ENCODE measurements at places on chromosomes 7 and 10. TPM values are rescaled to one million over a fixed set of nuclear protein-coding genes. Genes with fewer than 3 reads are reported as not detected.

PHKG1 gene
- total RNA-seq: 1.2 TPM

ZPBP gene
- total RNA-seq: not detected

GRCh38 chr7:70552141-70552540 is 579.8 kb upstream of the GALNT17 start:
- H3K36me3 ChIP-seq: peaks cover 4% of the 10 kb centered on the region
- no peak for DNase-seq
- no peaks in the 10 kb centered on the region for H3K4me1 ChIP-seq
- H3K4me3 ChIP-seq: no peak overlapping the region

- no peaks in the 10 kb centered on the region for H3K4me1 ChIP-seq
- no peak overlapping the region for H3K4me3 ChIP-seq
- H3K36me3 ChIP-seq: peaks cover 4% of the 10 kb centered on the region
- DNase-seq: no peak
- H3K27ac ChIP-seq: no peak overlapping the region
Measured at GRCh38 chr7:135681762-135682161, 19.4 kb downstream of the STMP1 start.

DNA sequence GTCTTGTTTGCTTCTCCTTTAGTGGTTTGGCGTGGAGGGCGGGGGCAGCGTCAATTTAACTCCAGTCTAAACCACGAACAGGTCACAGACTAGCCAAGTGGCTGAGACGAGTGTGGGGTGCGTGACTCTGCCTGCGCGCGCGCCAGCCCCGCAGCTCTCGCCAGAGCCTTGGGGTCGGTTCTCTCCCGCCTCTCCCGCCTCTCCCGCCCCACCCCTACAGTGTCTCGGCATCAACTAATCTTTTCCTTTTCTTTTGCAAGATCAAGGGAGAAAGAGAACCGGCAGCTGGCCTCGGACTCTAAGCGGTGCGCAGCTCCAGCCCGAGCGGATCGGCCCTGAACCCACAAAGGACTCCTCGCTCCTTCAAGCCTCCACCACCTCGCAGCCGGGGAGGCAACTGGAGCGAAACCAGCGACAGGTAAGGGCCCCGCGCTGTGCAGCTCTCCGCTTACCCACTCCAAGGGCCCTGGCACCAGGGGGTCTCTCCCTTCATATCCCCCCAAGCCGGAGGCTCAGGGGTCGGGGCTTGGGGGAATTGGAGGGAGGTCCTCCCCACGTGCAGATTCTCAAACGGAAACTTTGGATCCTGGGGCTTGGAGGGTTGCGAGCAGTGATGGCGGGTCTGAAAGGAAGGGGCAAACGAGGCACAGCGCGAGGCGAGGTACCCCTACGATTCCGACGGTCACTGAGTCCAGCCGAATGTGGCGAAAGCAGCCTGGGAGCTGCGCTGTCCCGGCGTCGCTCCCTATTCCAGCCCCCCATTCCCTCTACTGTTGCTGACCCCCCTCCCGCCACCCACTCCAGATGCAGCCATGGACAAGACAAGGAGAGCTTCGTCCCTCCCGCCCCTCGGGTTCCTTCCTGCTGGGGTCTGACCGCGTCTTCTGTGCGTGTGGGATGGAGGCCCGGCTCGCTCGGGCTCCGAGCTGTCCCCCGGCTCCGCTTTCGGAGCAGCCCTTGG is 829 bp downstream of the CHRM2 start:
- no peak overlapping the region for H3K27ac ChIP-seq
- H3K27me3 ChIP-seq: peaks cover 85% of the 10 kb centered on the region
- no peak for DNase-seq
- peaks cover 18% of the 10 kb centered on the region for H3K4me1 ChIP-seq
- no peaks in the 10 kb centered on the region for H3K36me3 ChIP-seq

- H3K27me3 ChIP-seq: peaks cover 12% of the 10 kb centered on the region
- peak overlapping the region; percentile 96 for H3K27ac ChIP-seq
- peak overlapping the region; percentile 92 for H3K4me3 ChIP-seq
- peaks cover 4% of the 10 kb centered on the region for H3K4me1 ChIP-seq
Measured at GRCh38 chr10:43648095-43648397, 635 bp downstream of the ZNF32 start.

- peaks cover 36% of the 10 kb centered on the region for H3K4me1 ChIP-seq
- no peaks in the 10 kb centered on the region for H3K36me3 ChIP-seq
- DNase-seq: no peak
Measured at GRCh38 chr7:47622946-47623640, 41.2 kb upstream of the TNS3 start.

RAB11FIP2 gene
- total RNA-seq: 17.6 TPM

VAX1 gene
- not detected for total RNA-seq

ANXA7 gene
- 58.9 TPM for total RNA-seq

STEAP2 gene
- 4.9 TPM for total RNA-seq

DNA sequence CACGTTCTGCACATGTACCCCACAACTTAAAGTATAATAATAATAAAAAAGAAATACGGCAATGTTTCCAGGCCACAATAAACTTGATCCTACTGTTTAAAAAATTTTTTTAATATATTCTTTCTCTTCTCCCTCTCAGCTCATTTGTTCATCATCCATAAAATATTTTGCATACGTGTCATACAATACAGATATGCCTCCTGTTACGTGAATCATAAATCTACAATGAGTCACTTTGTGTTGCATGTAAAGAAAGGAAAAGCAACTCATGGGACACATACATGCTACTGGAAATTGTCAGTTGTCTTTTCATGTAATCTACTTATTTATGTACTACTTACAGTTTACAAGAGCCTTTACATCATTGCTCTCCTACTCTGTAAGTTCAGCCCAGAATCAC is 1.1 kb upstream of the TECTB start:
- H3K4me1 ChIP-seq: peaks cover 29% of the 10 kb centered on the region
- peaks cover 9% of the 10 kb centered on the region for H3K27me3 ChIP-seq

DNA sequence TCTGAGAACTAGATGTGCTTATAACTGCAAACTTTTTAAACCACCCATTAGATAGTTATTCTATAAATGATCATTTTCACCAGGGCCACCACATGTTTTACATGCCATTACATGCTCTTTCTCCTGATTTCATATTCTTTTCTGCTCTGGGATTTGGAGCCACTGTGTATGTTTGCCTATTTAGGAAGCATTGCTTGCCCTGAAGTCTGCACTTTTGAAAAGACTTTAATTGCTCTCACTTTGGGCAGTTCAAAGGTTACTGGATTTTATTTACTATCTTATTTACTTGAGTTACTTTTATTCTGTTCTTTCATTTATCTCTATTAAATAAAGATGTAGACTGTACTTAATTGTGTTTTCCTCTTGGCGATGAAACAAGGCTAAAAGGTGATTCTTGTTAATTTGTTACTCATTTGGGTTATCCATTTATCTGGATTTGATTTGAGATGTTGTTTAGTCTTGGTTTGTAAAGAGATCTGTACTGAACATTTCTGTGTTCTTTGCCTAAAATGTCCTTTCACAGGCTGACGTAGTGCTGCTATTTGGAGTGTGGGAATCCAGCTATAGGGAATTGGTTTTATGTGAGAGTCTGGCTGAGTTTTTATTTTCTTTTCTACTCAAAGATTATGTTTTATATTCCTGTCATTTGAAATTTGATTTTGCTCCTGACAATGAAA is 88.8 kb downstream of the SUGCT start:
- peak overlapping the region; percentile 59 for H3K27ac ChIP-seq
- DNase-seq: no peak
- peaks cover 5% of the 10 kb centered on the region for H3K36me3 ChIP-seq
- H3K4me1 ChIP-seq: peaks cover 19% of the 10 kb centered on the region

DNA sequence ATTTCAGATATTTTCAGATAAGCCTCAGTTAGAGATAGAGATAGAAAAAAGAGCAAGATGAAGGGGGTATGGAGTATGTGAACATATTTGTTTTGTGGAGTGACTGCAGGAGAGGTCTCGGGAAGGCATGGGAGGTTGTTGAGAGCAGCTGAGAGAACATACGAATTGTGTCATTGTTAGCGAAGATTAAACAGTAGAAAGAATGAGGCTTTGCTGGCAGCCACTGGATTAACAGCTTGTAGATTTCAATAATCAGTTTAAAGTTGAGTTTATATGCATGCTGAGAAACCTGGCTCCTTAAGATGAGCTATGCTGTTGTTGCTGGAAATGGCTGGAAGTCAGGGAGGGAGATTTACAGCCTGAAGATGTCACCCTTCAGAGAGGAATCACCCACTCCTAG is 100.9 kb upstream of the SORCS3 start:
- H3K27ac ChIP-seq: no peak overlapping the region
- H3K4me1 ChIP-seq: no peaks in the 10 kb centered on the region
- H3K4me3 ChIP-seq: no peak overlapping the region
- no peak for DNase-seq

DNA sequence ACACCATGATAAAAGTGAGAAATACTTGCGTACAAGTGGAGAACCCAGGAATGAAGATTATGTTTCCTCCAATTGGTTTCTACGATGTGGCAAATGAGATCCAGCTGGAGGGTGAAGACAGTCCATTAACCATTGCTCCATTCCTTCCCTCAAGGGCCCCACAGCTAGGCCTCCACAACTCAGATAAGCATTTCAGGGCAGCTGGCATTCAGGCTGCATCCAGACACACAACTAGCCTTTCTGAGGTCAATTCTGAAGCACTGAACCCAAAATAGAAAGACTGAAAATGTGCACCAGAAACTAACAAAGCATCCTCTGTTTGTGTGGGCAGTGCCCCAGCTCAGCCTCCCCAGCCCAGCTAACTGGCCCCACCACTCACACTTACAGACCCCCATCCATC is 94.8 kb downstream of the GSAP start:
- H3K4me1 ChIP-seq: no peaks in the 10 kb centered on the region
- peaks cover 12% of the 10 kb centered on the region for H3K36me3 ChIP-seq
- no peak for DNase-seq
- H3K27me3 ChIP-seq: no peaks in the 10 kb centered on the region
- H3K27ac ChIP-seq: peak overlapping the region; percentile 78

GCK gene
- total RNA-seq: 4.9 TPM

LIPK gene
- total RNA-seq: not detected

EBLN1 gene
- total RNA-seq: not detected

GRCh38 chr7:81366546-81366945 is 403.3 kb downstream of the HGF start:
- H3K4me1 ChIP-seq: peaks cover 3% of the 10 kb centered on the region
- H3K27me3 ChIP-seq: no peaks in the 10 kb centered on the region
- no peak overlapping the region for H3K4me3 ChIP-seq
- no peak for DNase-seq
- H3K36me3 ChIP-seq: no peaks in the 10 kb centered on the region
- no peak overlapping the region for H3K27ac ChIP-seq

MNX1 gene
- 86.5 TPM for total RNA-seq

C10orf62 gene
- 0.96 TPM for total RNA-seq

OPALIN gene
- total RNA-seq: not detected

GRCh38 chr7:124918662-124919061 is 11.0 kb downstream of the POT1 start:
- H3K4me1 ChIP-seq: peaks cover 8% of the 10 kb centered on the region
- H3K4me3 ChIP-seq: no peak overlapping the region
- no peak overlapping the region for H3K27ac ChIP-seq
- H3K27me3 ChIP-seq: no peaks in the 10 kb centered on the region
- no peak for DNase-seq

DNA sequence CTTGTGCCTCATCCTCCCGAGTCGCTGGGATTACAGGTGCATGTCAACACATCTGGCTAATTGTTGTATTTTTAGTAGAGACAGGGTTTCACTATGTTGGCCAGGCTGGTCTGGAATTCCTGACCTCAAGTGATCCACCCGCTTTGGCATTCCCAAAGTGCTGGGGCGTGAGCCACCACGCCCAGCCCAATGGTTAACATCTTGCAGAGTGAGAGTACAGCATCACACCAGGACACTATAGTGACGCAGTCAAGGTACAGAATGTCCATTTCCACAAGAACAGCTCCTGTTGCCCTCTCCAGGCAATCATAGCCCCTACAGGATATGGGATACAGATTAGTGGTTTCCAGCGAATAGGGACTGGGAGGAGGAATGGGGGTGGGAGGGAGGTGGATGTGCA is 34.0 kb downstream of the MYO1G start:
- H3K27ac ChIP-seq: no peak overlapping the region
- no peak for DNase-seq
- H3K4me1 ChIP-seq: no peaks in the 10 kb centered on the region
- no peaks in the 10 kb centered on the region for H3K36me3 ChIP-seq
- H3K27me3 ChIP-seq: peaks cover 23% of the 10 kb centered on the region

- H3K36me3 ChIP-seq: no peaks in the 10 kb centered on the region
- H3K4me3 ChIP-seq: no peak overlapping the region
- no peak for DNase-seq
- no peak overlapping the region for H3K27ac ChIP-seq
- peaks cover 4% of the 10 kb centered on the region for H3K4me1 ChIP-seq
- no peaks in the 10 kb centered on the region for H3K27me3 ChIP-seq
Measured at GRCh38 chr7:4286351-4286750, 395.7 kb upstream of the FOXK1 start.

NPTX2 gene
- total RNA-seq: 0.14 TPM

DNA sequence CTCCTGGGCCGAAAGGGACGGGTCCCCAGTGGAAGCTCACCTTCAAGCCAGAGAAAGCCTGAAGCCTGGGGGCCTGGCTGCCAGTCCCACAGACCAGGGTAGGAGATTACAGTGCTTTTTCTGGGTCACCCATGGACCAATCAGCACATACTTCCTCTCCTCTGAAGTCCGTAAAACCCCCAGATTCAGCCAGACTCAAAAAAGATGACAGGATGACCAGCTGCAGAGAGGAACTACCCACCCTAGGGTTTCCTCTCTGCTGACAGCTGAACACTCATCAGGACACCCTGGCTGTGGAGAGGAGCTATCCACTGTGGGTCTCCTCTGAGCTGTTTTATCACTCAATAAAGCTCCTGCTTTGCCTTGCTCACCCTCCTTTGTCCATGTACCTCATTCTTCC is 78.0 kb downstream of the SAMD9 start:
- no peak overlapping the region for H3K27ac ChIP-seq
- H3K4me1 ChIP-seq: no peaks in the 10 kb centered on the region
- DNase-seq: no peak

GRCh38 chr10:16116404-16117304 is 256.3 kb upstream of the MINDY3 start:
- DNase-seq: no peak
- H3K27ac ChIP-seq: no peak overlapping the region
- peaks cover 4% of the 10 kb centered on the region for H3K27me3 ChIP-seq
- H3K4me1 ChIP-seq: no peaks in the 10 kb centered on the region

GRCh38 chr10:7365027-7365745 is 45.6 kb downstream of the SFMBT2 start:
- H3K27ac ChIP-seq: no peak overlapping the region
- peaks cover 8% of the 10 kb centered on the region for H3K4me1 ChIP-seq
- no peak for DNase-seq
- H3K27me3 ChIP-seq: no peaks in the 10 kb centered on the region
- H3K4me3 ChIP-seq: no peak overlapping the region
- H3K36me3 ChIP-seq: peaks cover 21% of the 10 kb centered on the region

GRCh38 chr10:66604195-66604594 is 321.6 kb upstream of the LRRTM3 start:
- no peaks in the 10 kb centered on the region for H3K4me1 ChIP-seq
- no peaks in the 10 kb centered on the region for H3K27me3 ChIP-seq
- DNase-seq: no peak

- no peak overlapping the region for H3K4me3 ChIP-seq
- no peak overlapping the region for H3K27ac ChIP-seq
- no peaks in the 10 kb centered on the region for H3K27me3 ChIP-seq
- peaks cover 11% of the 10 kb centered on the region for H3K4me1 ChIP-seq
Measured at GRCh38 chr7:38950309-38950708, 27.4 kb upstream of the POU6F2 start.
